ENCODE measurements at places on chromosomes 3 and 15.

DNA sequence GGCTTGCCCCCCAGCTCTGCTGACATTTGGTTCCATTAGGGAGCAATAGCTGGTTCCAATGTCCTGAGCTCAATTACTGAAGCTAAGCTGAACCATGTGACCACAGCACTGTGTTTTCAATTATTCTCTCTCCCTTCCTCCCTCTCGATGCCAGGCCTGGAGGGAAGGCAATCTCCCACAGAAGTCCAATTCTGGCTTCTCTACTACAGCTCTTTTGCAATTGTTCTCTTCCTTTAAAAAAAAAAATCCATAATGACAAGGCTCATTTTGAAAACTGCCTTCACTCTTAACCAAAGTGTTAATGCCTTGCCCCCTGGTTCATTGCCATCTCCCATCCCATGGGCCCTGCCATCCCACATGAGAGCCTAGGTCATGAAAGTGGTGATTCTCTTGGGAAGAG, 24.8 kb downstream of the IL16 start:
- no peak for DNase-seq

- DNase-seq, result no peak
Measured at GRCh38 chr3:75015280-75015679, 400.8 kb upstream of the CNTN3 start.

DNA sequence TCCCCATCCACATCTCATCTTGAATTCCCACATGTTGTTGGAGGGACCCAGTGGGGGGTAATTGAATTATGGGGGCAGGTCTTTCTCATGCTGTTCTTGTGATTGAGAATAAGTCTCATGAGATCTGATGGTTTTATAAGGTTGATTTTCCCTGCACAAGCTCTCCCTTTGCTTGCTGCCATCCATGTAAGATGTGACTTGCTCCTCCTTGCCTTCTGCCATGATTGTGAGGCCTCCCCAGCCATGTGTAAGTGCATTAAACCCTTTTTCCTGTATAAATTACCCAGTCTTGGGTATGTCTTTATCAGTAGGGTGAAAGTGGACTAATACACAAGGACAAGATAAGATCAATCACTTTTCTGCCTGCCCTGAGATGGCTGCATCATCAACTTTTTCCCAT, 5.8 kb upstream of the CCK start:
- no peak for DNase-seq

DNA sequence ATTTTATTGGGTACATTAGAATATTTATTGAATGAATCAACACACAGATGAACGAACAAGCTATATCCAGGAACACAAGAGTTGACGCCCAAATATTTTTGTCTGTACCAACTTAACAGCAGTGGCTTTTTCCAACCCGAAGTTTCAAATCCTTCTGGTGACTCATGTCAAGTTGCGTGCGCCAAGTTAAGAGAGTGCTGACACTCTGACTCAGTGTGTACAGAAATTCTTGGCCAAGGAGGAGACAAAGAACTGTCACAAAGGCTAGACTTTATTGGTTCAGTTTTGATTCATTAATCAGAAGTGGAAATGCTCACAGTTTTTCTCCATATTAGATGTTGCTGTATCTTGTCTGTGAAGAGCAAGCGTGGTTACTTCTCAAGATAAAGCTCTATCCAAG, 59.6 kb upstream of the TSC22D2 start:
- no peak for DNase-seq

GRCh38 chr15:70047386-70048197, 50.1 kb downstream of the TLE3 start:
- DNase-seq, result no peak

DNA sequence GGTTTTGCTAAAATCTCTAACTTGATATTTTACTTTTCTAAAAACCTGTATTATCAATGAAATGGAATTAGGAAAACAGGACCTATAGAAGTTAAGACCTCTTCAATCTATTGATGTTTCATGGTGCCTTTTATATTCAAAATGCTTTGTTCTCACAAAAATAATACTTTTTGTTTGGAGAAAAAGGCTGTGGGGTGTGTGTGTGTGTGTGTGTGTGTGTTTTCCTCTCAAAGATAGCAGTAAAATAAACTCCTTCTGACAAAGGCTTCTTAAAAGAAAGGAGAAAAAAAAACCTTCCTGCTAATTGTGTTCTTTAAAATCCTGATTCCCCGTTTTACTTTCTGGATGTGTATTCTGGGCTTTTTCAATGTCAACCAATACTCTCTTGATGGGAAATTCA, 54.5 kb downstream of the RBM6 start:
- no peak for DNase-seq

GRCh38 chr3:54665016-54665600, 262.8 kb downstream of the LRTM1 start:
- no peak for DNase-seq

GRCh38 chr15:79248183-79248582, 34.3 kb upstream of the ANKRD34C start:
- DNase-seq, result no peak

DNA sequence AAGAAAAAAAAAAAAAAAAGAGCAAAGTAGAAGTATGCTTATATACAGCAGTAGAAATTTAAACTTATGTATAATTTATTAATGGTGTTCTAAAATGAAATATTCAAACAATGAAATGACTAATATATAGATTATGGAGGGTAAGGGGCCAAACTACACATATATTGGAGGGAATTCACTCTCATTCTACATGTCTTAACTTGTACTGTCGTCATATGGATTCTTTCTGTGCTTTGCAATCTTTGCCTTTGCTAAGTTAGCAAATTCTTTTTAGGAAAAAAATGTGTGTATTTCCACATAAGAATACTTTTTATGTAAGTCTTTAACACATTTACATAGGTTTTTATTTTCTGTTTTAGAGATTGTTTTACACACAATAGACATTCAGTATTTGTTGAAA, 118.9 kb upstream of the MBNL1 start:
- no peak for DNase-seq

DNA sequence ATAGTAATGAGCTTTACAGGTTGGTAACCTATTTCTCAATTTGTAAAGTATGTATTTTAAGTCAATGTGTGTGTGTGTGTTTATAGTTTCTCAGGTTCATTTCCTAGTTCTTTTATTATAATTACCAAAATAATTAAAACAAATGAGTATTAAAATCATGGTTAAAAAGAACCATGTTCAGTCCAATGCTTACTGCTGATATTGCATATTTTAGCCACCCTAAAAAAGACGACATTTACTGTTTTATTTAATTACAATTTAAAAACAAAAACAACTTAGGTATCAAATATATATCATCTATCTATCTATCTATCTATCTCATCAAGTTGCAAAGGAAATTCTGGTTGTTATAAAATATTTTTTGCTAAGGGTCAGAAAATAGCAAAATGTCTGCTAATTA, 203.3 kb downstream of the GBE1 start:
- no peak for DNase-seq

DNA sequence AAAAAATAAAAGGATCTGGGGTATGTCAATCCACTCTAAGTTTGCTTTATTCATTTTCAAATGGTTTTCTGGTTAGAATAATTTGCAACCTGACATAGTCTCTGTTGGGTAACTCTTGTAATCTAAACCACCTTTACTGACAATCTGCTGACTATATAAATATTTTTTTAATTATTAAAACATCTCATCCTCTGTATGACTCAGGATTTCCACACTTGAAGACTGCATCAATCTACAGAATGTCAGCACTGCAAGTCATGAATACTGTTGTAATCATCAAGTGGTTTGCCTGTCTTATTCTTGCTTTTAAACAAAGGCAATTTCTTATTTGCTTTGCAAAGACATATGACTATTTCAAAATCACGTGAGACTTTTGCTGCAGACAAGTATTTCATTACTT, 42.1 kb downstream of the VGLL3 start:
- no peak for DNase-seq

GRCh38 chr3:52405066-52405465, 39.8 kb downstream of the SEMA3G start:
- no peak for DNase-seq

GRCh38 chr3:158085931-158086330, 20.3 kb downstream of the SHOX2 start:
- DNase-seq, result no peak

DNA sequence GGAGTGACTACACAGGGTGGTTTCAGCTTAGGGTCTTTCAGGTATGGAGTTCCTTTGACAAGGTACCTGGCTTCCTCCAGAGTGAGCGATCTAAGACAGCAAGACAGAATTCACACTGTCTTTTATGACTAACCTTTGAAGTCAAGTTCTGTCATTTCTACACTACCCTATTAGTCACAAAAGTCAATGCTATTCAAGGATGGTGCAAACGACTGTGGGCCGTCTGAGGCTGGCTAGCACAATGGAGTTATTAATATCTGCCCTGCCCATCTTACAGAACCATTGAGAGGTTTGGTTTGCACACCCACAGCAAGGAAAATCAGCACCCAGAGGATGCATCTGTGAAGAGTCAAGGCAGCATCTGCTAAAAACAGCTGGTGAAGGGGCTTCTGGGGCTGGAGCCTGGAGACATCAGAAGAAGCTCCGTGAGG, 62.9 kb upstream of the XCR1 start:
- no peak for DNase-seq
